Activated T-helper 2 cell treated with anti-CD3 and anti-CD28 coated beads, Interferon-gamma antibody, Interleukin-2, Interleukin-4, amounts not matched to agents 10 μg/mL and 5 μg/mL and 100 μg/mL, durations not matched to agents 14 hours and 24 hours and 36 hours (primary cell): ENCODE measurements at places on chromosomes 3 and 15.

DNA sequence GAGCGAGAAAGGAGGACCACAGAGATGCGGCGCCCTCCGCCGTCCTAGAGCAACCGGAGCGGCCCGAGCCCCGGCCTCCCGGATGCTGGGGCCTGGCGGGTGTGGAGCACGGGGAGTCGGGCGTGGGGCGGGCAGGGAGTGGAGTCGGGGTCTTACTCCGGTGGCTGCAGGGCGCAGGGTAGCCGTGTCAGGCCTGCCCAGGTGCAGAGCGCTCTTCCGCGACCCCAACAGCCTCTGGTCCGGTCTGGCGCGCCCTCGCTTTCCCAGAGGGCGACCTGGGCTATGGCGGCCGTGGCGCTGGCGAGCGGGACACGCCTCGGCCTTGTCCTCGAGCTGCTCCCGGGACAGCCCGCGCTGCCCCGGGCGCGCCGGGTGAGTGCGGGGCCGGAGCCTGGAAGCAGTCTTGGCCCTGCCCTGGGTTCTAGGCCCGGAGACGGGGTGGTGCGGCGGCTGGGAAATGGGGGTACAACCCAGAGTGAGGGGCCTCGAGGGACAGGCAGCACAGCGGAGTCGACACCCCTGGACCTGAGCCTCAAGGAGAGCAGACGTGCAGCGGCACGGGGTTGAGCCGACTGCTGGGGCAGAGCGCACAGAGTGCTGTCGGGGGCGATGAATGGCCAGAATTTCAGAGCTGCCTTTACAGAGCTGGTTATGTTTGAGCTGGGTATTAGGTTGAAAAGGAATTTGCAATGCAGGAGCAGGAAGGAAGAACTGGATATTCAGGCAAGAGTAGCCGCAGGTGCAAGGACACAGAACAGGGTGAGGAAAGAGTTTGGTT is at the start of gene ZNF662:
Gene ZNF662 (plus strand): TSS at position 73 of the 778 bp plus-strand sequence. CDS start 1,973 bp downstream, outside the sequence.
- no peak for DNase-seq

GRCh38 chr15:71800190-71800589 is 10.2 kb upstream of the NR2E3 start:
- no peak for DNase-seq

GRCh38 chr3:107132674-107133073 is 244.6 kb upstream of the CCDC54 start:
- no peak for DNase-seq

DNA sequence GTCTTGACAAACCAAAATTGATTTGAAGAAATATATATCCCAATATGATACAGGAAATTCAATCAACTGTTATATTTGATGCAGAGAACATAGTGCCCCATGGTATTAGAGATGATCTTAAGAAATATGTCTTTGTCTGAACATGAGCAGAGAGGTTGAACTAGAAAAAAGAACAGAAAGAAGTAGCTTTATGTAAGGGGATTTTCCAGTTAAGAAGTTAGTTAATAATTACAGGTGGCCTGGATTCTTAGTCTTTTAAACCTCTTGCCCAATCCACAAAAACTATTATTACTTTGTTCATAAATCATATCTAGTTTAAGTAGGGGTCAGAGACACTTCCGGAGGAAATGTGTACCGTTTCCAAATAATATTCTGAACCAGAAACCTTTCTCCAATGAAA is 1186.7 kb upstream of the EPHA6 start:
- DNase-seq: no peak

DNA sequence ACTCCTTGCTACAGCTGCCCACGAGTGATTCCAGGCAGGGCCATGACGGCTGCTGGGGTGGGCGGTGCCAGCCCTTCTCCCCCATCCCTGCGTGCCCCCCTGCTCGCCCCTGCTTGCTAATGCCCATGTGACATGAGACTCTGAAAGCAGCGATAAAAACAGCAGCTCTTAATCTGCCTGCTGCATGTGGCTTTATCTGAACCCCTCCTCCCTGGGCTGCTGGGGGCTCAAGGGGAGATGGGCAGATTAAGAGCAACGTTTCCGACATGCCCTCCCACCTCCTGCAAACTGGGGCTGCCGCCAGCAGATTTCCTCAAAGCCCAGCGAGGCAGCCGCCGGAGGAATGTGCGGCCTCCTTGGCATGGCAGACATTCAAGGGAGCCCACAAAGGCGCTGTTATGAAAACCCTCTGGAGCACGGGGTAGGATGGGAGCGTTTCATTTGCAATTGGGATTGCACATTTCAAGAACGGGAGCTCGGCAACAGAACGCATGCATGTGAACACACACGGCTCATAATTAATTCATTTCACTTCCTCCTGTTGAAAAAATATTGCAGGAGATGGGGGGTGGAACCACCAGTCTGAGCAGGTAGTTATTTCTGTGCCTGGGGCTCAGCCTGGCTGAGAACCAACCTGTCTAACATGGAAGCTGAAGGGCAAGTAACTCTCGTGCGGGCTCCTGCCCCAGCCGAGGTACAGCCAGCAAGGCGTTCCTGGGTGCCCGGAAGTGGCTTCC is 504.2 kb upstream of the PROK2 start:
- DNase-seq: no peak

- no peak for DNase-seq
Measured at GRCh38 chr3:105647047-105647446, 221.8 kb downstream of the CBLB start.

- no peak for DNase-seq
Measured at GRCh38 chr3:120596853-120597223, 702 bp downstream of the NDUFB4 start.

DNA sequence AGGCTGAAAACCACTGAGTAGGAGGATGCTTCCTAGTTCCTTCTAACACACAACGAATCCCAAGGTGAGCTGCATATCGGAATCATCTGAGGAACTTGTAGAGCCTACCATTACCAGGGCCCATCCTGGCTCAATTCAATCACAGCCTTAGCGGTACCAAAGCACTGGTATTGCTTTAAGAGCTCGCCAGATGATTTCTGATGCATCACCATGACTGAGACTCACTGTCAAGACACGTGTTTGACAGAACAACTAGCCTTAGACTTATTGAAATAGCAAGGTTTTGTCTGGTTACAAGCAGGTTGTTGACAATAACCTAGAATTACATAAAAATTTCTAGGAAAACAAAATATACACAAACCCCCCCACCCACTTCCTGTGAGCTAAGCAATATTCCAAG is 68.5 kb downstream of the CBLB start:
- DNase-seq: no peak

DNA sequence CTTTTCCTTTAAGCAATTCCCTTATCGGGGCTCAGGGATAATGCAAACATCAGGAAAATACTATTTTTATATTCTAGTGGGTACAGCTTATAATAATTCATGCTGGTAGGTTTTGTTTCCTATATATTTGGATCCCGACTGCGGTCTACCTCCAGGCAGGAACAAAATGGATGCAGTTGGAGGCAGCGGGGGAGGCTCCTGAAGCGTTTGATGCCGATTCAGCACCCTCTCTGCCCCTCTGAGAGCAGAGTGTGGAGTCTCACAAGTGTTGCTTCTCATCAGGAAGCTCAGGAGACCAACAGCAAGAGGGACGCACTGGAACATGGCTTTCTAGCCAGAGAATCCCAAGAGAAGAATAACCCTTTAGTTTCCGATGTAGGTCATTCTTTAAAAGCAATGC is 104.9 kb downstream of the RORA start:
- DNase-seq: no peak

- DNase-seq: no peak
Measured at GRCh38 chr3:53009826-53010539, 35.9 kb downstream of the SFMBT1 start.

DNA sequence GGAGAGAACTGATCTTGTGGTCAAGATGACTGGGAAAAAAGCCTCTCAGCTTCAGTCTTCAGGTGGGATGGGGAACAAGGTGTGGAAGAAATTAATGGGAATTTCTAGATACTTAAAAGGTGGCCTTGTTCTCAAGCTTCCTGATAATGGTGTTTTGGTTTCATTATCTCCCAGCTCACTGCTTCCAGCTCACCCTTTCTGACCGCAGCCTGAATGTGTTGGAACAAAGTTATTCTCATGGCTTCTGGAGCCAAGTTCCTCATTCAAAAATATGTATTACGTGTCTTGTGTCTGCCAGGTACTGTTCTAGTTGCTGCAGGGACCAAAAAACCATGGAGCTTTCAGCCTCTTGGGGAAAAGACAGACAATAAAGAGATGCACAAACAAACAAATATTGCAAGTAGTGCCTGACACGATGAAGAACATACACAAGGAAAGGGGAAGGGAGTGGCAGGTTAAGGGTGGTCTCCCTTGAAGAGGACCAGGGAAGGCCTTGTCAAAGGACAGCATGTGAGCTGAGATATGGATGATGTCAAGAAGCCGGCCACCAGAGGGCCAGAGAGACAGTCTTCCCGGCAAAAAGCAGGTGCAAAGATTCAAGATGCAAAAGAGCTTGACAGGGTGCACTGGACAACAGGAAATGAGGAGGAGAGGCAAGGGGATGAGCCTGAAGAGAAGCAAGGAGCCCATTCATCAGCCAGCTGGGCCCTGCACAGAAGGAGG is 35.5 kb downstream of the ARRDC4 start:
- DNase-seq: no peak

DNA sequence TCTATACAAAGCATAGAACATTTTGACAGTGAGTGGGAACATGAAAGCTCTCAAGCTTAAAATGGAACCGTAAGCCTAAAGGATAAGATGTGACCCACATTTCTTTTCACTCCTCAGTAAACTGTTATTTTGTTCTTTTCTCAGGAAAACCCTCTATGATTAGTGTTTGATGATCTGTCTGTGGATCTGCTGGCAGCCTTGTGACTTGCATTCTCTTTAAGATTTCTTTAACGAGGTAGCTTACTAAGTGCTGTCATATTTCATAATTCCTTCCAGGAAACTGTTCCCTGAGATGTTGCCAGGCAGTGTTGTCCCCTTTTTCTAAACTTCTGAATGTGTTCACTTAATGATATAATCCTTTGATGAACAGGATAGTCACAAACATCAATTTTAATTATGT is 167.6 kb downstream of the PYDC2 start:
- no peak for DNase-seq

- no peak for DNase-seq
Measured at GRCh38 chr3:85626662-85627061, 667.9 kb downstream of the CADM2 start.

- no peak for DNase-seq
Measured at GRCh38 chr3:58555203-58555602, 18.2 kb upstream of the ACOX2 start.
